ENCODE measurements at places on chromosomes 2 and 18.

- no peak for DNase-seq
Measured at GRCh38 chr2:45706033-45706432, 54.6 kb downstream of the PRKCE start.

DNA sequence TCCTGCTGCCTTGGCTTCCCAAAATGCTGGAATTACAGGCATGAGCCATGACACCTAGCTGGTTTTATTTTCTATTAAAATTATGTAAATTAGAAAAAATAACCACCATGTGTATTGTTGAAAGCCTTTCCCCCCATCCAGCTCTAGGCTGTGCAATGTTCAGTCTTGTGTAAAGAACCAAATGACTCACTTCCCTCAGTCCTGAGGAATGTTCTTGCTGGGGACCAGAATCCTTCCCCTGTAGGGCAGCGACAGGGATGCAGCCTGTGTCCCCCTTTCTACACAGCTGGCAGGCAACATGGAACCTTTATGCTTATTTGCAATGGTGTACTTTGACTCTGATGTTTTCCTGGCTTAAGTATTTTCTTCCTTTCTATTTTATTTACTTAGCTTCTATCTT lies 29.4 kb downstream of the AOX1 start:
- DNase-seq: no peak

DNA sequence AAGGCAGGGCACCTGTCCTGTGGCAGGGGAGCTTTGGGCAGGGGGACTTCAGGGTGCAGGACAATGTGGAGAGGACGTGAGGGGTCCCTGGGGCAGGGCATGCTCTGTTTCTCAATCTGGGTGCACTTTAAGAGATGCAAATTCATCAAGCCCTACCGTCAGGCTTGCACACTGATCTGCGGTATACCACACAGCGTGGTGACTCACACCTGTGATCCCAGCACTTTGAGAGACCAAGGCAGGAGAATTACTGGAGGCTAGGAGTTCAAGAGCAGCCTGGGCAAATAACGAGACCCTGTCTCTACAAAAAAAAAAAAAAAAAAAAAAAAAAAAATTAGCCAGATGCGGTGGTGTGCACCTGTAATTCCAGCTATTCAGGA lies 10.2 kb upstream of the GPC1 start:
- no peak for DNase-seq

GRCh38 chr2:96933305-96934181 lies 52.8 kb downstream of the FAM178B start:
- no peak for DNase-seq

DNA sequence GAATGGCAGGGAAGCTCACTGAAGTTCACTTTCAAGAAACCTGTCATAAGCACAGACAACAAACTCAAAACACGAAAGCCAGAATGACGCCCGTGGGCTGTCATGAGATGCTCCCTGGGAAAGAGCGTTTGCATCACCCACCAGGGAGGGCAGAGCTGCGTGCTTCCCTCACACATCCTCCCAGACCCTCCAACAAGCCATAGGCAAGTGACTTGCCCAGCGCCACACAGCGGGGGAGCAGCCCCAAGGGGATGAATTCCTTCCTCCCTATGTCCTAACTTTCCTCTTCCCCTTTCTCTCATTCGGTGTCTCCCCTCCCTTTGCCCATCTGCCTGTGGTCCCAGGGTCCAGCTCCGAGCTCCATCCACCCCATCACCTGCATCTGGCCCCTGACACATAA lies 10.7 kb downstream of the BIN1 start:
- DNase-seq: no peak

DNA sequence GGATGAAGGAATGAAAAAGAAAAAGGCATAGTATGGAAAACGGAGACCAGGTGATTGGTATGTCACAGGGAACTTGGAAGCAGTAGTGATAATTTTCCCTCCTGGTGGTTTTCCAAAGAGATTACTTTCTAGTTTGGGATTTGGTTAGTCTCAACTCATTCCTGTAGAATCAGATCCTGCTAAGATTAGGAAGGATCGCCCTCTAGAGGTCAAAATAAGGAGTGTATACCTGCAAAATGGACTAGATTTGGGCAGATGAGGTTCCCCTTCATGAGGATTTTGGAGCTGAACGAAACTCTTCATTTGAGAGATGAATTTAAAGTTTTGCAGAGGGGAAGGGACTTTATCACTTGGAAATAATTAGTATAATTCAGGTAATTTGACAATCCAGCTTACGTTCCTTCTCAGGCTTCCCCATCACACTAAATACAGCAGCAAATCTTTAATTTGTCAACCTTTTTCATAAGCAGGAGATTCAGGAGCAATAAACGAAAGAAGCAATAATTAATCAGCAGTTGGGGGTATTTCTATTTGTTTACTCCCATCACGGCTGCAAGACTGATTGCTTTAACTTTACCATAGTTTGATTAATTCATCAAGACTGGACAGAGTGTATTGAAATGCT lies 65.2 kb downstream of the CCDC195 start:
- no peak for DNase-seq

- DNase-seq: no peak
Measured at GRCh38 chr2:209582281-209582680, 158.4 kb downstream of the MAP2 start.
